Tibial artery (tissue), 4 donors: ENCODE measurements at places on chromosomes 7 and 10.

DNA sequence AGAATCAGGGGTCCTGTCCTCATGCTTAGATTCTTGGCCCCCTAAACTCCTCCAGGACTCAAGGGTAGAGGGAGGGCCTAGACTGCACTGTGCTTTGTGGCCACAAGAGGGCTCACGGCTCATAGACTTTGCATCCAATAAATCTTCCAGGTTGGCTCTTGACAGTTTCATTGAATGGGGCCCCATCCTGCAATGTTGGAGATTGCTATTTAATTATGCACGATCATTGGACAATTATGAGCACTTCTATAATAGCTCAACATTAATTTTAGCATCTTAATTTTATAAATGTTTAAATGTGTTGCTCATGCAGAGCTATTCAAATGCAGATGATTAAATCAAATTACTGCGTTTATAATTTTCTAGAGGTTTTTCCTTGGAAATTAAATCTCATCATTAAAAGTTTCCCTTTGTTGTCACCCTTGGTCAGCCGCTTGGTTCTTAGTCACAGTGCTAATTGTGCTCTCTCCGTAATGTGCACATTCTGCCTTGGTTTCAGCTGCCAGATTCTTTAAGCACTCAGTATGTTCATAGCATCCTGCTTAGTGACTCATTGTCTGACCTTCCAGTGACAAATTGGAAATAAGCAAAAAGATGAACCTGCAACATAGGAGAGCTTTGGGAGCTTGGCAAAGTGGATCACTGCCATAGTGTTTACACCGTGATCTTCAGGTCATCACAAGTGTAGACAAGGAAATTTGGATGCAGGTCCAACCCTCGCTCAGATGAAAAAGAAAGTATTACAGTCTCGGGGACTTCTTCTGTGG is 33.4 kb upstream of the PLPP4 start:
- DNase-seq = no peak

GRCh38 chr10:12509016-12509793 is 159.9 kb downstream of the CAMK1D start:
- DNase-seq = no peak

DNA sequence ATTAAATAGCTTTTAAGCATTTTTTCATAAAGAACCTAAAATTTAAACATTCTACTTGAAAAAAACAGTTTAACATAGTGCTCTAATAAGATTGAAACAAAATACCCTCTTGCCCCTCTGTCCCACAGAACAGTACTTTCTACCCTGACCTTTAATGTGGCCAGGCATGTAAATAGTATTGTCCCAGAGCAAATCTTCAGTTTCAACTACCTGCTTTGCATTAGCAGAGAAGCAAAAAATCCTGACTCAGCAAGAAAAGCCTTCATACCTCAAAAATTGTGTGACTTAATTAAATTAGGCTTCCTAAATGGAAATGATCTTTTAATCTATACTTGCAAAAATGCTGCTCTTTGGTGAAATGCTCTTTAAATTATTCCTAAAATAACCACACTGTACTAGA is 237.4 kb upstream of the AOAH start:
- no peak for DNase-seq

GRCh38 chr10:89226891-89227290 is 19.8 kb upstream of the CH25H start:
- no peak for DNase-seq

DNA sequence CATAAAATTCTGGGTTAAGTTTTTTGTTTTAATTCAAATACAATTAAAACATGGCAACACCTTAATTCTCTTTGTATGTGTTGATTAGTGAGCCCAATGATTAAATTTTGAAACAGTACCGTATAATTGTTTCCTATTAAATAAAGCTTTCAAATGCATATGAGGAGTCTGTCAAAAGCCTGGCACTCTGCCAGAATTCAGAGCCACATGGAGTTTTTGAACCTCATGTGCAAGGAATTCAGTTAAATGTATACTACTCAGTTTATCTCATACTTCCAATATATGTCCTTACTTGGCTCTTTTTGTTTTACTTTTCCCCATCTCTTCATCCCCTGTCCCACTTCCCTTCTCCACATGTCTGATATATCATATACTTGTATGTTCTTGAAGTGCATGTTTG is 165.6 kb upstream of the FAM3C start:
- DNase-seq = no peak
